MV-4-11 (cell line): ENCODE measurements at places on chromosomes 7 and 10.

DNA sequence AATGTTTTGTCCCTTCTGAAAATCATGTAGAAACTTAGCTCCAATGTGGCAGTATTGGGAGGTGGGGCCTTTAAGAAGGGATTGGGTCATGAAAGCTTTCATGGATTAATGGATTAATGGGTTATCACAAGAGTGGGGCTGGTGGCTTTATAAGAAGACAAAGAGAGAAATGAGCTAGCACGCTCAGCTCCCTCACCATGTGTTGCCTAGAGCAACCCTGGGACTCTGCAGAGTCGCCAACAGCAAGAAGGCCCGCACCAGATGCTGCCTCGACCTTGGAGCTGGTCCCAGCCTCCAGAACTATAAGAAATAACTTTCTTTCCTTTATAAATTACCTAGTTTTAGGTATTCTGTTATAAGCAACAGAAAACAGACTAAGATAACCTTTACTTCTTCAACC lies 74.9 kb upstream of the HECW1 start:
- DNase-seq, result no peak

DNA sequence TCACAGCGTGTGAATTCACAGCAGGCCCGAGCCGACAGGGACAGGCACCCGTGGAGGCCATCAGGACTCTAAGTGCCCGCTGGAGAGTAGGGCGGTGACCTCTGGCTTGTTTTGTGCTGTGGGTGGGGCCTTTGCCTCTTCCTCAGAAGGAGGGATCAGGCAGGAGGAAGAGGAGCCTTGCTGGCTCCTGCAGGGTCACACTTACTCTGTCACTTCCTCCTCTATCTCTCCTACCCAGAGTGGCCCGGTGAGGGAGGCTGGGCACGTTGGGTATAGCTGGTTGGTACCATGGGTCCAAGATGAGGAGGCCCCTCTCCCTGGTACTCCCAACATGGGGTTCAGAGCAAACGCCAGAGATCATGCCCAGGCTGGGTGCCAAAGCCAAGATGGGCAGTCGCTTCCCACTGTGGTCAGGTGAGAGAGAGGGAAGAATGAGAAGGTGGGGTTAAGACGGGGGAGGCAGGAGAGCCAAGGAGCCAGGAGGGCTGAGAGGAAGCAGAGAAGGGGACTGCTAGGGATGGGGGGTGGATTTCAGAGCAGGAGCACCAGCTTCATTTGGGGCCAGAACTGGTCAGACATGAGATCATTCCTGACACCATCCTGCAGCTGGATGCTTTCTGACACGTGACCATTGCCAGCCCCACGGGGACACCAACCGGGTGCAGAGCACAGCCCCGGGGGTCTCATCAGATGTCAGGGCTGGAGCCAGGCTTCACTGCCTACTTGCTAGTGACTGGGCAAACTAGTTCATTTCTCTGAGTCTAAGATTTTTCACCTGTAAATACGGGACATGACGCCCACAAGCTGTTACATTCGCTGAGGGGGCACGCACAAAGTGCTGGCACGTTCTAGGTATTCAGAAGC lies 54.8 kb upstream of the CACUL1 start:
- DNase-seq, result peak; percentile 49

DNA sequence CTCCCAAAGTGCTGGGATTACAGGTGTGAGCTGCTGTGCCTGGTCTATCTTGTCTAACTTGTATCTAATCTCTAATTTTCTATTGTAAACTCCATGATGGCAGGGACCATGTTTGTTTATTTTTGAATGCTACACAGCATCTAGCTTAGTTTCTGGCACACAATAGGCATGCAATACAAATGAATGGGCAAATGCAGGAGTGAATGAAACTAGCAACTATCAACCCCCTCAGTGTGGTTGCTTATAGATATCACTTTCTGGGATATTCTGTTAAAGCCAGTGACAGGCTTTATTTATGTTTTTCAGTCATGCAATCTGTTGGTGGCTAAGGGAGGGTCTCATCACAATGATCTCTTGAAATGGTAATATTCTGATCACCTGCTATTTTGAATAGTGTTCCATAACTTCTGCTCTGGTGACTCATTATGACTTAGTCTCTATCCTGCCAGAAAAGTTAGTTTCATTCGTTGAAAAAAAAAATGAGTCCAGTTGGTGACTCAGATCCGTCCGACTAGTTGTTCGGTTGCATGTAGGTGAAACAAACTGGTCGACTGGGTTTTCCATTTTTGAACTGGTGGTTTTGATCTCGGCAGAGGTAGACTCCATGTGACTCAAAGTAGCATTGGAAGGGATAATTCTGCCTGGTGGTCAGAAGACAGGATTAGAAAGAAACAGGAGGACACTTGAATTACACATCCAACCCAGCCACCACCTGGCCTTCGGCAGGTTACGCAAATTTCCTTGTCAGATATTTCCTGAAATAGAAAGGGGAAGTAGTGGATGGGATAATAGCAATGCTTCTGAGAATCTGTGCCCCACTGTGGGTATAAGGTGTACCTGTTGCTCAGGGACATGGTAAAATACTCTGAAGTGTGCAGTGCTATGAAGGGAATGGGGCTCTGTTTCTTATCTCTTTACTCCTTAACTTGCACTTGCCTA lies 76.8 kb downstream of the GATA3 start:
- DNase-seq, result peak; percentile 30

- DNase-seq, result peak; percentile 7
Measured at GRCh38 chr10:18607503-18608378, 43.6 kb downstream of the NSUN6 start.

GRCh38 chr7:136528329-136528728 lies 340.1 kb upstream of the CHRM2 start:
- DNase-seq, result no peak

- DNase-seq, result no peak
Measured at GRCh38 chr10:31304291-31304970, 14.6 kb upstream of the ZEB1 start.

- no peak for DNase-seq
Measured at GRCh38 chr10:10794046-10794445, 223.6 kb upstream of the CELF2 start.

- no peak for DNase-seq
Measured at GRCh38 chr10:29596356-29596755, 38.4 kb downstream of the SVIL start.

DNA sequence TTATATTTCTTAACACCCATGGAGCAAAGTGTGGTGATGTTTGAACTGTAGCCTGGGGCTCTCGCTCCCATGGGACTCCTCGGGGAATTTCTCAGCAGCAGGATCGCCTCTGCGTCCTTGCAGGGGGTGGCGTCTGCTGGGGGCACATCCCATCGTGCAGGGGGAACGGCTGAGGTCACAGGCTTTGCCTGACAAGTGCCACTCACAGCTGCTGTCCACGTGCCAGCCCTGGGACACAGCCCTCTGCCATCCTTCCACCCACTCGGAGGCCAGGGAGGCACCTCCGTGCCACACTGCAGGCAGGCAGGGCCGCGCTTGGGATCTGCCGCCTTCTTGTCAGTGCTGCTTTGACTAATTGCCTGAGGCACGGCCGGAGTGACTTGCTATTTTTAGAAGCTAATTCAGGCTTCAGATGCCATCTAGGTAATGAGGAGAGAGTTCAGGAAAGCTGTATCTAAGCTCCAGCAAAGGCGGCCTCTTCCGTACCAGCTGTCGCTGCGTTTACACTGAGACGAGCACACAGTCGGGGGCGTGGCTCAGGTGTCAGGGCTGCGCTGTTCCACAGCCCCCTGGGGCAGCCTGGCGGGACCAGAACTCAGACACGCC lies 45.7 kb downstream of the PITRM1 start:
- DNase-seq, result no peak

DNA sequence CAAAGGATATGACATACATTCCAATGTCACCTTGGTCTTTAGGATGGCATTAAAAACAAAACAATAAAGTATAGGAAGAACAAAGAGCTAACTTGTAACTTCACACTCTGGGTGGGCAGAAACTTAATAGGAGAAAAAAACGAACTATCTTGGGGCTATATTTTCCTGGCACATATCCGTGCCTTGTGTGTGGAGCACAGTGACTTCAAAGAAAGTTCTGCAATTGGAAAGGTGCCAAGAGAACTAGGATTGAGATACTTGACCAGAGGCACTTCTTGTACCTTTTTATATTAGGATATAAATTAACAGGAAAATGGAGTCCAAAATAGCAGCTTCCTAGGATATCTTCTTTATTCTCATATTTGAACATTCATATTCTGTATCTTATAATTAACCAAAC lies 148.4 kb downstream of the SEMA3D start:
- DNase-seq, result no peak

DNA sequence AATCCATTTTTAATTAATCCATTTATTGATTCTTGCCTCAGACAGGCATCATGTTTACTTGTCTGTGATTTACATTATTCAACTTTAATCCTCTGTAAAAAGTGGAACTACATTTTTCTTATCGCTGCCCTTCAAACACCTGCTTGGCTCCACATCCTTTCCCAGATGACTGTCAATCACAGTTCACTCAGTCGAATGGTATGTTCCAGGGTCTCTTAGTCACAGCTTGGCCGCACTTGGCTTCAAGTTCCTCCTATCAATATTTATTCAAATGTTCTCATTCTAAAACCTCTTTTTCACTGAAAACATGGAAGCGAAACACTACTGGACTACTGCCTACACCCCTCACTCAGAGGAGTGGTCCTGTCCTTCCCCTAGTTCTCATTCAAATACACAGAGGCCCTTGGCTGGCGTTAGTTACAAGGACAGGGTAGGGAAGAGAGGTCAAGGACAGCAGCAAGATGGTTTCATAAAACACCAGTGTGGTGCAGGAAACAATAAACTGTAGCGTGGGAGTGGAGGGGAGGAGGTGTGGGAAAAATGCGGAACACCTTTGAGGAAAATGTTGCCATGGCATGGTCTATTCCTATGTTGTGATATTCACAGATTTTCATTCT lies 143.2 kb downstream of the USP6NL start:
- DNase-seq, result no peak

DNA sequence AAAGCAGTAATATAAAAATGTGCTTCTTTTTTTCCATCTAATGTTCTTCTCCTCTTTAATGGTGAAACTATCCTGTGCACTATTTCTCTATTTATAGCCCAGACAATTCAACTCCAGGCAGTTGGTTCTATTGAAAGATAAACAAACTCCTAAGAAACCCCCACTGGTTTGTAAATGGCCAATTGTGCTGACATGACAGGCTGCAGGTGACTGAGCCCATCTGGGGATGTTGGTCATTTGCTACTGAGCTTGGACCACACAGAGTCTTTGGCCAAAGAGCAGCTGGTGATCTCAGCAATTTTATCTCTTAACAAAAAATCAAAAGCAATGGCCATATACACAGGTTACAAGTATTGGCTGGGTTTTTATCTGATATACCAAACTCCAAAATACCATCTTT lies 631.8 kb upstream of the CELF2 start:
- no peak for DNase-seq

- DNase-seq, result no peak
Measured at GRCh38 chr7:2107386-2108070, 125.2 kb downstream of the MAD1L1 start.

DNA sequence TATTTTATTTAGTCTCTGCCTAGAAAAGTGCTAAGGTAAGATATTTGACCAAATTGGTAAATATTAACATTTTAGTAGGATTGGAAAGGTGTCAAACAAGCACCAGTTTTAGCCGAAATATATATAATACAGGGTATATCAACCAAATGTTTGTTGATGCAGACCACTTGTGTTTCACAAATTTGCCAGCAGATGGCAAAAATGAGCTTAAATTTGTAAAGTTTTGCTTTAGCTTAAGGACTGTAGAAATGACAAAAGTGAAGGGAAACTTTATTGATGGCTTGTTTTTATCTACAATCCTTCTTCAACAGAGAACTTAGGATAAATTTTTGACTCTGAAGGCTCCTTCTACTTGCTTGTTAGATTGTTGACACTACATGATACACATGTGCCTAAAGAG lies 4.8 kb upstream of the POLR1F start:
- peak; percentile 25 for DNase-seq

DNA sequence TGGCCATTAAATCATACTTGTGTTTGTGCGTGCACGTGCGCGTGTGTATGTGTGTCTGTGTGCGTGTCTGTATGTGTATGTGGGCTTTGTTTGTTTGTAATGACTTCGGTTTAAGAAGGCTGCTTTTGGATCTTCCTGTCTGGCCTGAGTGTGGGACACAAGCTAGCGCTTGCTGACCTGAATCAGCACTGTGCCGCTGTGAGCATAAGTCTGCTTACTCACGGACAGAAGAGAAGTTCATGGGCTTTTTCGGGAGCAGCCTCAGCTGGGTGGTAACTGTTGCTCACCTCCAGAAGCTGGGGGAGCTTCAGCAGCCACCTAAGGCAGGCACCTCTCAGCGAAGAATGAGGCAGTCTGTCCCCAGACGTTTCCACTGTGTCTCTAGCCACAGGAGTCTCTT lies 56.1 kb upstream of the TRUB1 start:
- no peak for DNase-seq

GRCh38 chr10:124996127-124996853 lies 54.4 kb downstream of the ZRANB1 start:
- no peak for DNase-seq

DNA sequence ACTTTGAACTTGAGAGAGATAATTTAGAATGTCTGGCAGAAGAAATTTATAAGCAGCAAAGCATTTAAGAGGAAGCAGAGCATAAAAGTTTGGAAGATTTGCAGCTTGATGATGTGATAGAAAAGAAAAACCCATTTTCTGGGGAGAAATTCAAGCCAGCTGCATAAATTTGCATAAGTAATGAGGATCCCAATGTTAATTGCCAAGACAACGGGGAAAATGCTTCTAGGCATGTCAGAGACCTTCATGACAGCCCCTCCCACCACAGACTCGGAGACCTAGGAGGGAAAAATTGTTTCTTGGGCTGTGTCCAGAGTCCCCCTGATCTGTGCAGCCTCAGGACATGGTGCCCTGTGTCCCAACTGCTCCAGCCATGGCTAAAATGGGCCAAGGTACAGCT lies 263.6 kb upstream of the POT1 start:
- DNase-seq, result no peak

DNA sequence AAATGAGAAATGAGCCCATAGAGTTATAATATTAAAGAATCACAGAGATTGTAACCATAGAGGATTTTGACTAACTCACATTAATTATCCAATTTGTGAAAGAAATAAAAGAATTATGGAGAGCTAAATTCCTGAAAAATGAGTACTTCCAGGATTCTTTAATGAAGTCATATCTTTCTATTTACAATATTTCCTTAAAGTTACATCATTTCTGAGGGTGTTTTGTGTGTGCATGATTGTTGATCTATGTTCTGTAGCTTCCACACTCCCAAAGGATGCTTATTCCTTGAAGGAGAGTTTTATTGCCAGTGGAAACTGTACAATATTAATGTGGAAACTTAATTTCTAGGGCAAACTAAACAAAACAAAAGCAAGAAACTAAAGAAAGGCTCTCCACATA lies 299.6 kb downstream of the MDFIC start:
- no peak for DNase-seq

- no peak for DNase-seq
Measured at GRCh38 chr10:31618541-31619291, 299.7 kb downstream of the ZEB1 start.
